T-helper 17 cell (primary cell): ENCODE measurements at places on chromosomes 7 and 10.
A peak's percentile ranks its signal among the peaks of the same experiment; 100 is the strongest.

DNA sequence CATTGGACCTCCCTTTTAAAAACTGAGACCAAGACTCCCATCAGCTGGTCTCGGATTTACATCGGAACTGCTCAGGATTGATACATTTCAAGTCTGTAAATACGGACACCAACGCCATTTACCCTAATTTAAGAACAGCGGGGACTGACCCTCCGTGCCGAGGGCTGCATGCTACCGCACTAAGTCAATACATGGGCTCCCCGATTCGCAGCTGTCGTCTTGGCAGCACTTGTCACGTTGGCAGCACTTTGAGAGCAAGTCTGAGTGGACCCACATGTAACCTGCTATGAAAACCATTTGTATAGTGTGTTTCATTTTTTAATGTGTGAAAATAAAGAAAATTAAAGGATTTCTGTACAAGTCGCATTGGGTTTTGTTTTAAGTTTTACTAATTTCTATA lies 83.4 kb downstream of the EZH2 start:
- peaks cover 8% of the 10 kb centered on the region for H3K36me3 ChIP-seq
- H3K27me3 ChIP-seq, result no peaks in the 10 kb centered on the region
- H3K4me1 ChIP-seq, result no peaks in the 10 kb centered on the region
- peak overlapping the region; percentile 41 for H3K27ac ChIP-seq
- no peak overlapping the region for H3K4me3 ChIP-seq
- DNase-seq, result no peak

- peak overlapping the region; percentile 86 for H3K27ac ChIP-seq
- H3K27me3 ChIP-seq, result no peaks in the 10 kb centered on the region
- H3K4me1 ChIP-seq, result peaks cover 53% of the 10 kb centered on the region
Measured at GRCh38 chr10:35420827-35421552, 84.7 kb downstream of the CCNY start.

GRCh38 chr7:73418113-73418703 lies 15.4 kb upstream of the FZD9 start:
- no peak overlapping the region for H3K27ac ChIP-seq
- no peak for DNase-seq
- H3K4me1 ChIP-seq, result no peaks in the 10 kb centered on the region
- no peaks in the 10 kb centered on the region for H3K27me3 ChIP-seq

- no peaks in the 10 kb centered on the region for H3K36me3 ChIP-seq
- peaks cover 33% of the 10 kb centered on the region for H3K27me3 ChIP-seq
- H3K4me3 ChIP-seq, result no peak overlapping the region
- peaks cover 10% of the 10 kb centered on the region for H3K4me1 ChIP-seq
- DNase-seq, result no peak
- H3K27ac ChIP-seq, result no peak overlapping the region
Measured at GRCh38 chr7:50710441-50711154, 72.1 kb downstream of the GRB10 start.

- H3K4me1 ChIP-seq, result no peaks in the 10 kb centered on the region
- no peak overlapping the region for H3K4me3 ChIP-seq
- no peak for DNase-seq
- H3K27ac ChIP-seq, result no peak overlapping the region
Measured at GRCh38 chr10:44571701-44572100, 186.8 kb upstream of the CXCL12 start.

DNA sequence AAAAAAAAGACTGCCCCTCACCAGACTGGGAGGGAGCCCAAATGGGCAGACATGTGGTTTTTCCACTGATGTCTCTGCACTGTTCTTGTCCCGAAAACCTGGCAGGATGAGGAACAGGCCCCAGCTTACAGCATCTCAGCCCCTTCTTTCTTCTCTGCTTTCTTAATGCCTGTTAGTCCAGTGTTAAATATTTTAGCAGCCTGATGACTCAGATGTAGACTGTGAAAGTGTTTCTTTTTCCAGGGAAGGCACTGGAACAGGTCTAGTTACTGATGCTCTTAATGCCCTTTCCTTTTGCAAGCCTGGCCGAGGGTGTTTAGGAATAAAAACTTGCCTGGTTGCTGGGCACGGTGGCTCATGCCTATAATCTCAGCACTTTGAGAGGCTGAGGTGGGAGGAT lies 107.7 kb downstream of the TACC2 start:
- DNase-seq, result no peak
- no peak overlapping the region for H3K4me3 ChIP-seq
- no peaks in the 10 kb centered on the region for H3K4me1 ChIP-seq
- peaks cover 31% of the 10 kb centered on the region for H3K27me3 ChIP-seq
- no peak overlapping the region for H3K27ac ChIP-seq

DNA sequence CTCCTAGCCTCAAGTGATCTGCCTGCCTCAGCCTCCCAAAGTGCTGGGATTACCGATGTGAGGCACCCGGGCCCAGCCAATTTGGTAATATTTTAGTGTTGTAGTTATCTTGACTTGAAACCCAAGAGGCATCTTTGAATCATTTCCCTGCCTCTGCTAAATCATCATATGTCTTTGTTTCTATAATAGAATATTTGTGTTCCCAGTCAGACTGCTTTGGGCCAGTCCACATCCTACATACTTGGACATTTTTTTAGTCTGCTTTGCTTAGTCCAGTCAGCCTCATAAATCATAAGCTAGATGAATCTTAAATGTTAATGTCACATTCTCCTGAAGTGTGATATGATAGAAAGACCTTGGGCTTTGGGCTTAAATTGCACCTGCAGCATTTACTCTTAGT lies 5.9 kb downstream of the STAM start:
- no peak for DNase-seq
- H3K27ac ChIP-seq, result peak overlapping the region; percentile 90
- H3K4me1 ChIP-seq, result peaks cover 45% of the 10 kb centered on the region
- peak overlapping the region; percentile 21 for H3K4me3 ChIP-seq

DNA sequence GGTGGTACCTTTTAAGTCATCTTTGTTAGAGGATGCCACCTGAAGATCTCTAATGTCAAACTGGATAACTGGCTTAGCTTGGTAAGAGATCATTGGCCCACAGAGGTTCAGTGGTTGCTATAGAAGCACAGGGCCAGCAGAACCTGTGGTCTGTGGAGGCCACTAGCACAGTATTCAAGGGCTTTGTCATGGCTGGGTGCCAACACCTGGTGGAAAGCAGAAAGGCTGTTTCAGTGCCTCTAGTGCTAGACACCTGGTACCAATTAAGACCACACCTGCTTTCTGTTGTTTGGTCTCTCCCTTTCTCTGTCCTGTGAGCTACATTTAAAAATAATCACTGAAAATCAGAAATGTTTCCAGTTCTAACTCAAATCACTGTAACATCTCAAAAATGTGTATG lies 10.0 kb upstream of the PCGF5 start:
- peak overlapping the region; percentile 49 for H3K27ac ChIP-seq
- no peak overlapping the region for H3K4me3 ChIP-seq
- H3K27me3 ChIP-seq, result no peaks in the 10 kb centered on the region
- H3K4me1 ChIP-seq, result peaks cover 52% of the 10 kb centered on the region
- DNase-seq, result no peak
- peaks cover 2% of the 10 kb centered on the region for H3K36me3 ChIP-seq

- no peaks in the 10 kb centered on the region for H3K4me1 ChIP-seq
- no peak overlapping the region for H3K4me3 ChIP-seq
- H3K36me3 ChIP-seq, result no peaks in the 10 kb centered on the region
- no peak for DNase-seq
Measured at GRCh38 chr7:113664867-113665266, 253.9 kb downstream of the PPP1R3A start.

DNA sequence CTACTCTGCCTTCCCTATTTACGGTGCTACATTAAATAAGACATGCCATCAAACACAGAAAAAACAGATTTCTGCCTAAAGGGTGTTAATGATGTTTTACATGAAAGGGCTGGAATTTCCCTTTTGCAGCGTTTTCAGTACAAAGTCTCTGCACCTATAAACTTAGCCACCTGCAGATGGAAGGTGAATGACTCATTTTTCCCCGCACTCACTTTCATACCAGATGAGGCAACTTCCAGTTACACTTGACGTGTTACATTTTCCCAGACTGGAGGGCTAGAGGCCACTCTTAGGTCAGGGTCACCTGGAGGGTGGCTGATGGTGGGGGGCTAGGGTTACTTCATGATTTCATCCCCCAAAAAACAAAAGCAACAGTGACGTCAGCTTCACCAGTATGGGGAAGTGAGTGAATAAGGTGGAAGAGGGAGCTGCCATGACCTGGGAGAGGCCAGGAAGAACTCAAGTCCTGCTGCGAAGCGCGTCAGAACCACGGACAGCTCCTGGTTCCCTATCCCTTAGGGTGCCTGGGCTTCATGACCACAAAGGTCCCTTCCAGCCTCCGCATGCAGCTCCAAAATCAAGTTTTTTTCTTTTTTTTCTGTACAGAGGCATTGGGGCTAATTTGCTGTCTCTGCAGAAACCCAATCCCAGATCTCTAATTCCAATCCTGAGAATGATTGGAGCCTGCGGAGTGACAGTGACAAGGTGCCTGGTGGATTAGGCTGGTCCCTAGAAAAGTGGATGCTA lies 94.0 kb downstream of the ADARB2 start:
- no peak overlapping the region for H3K4me3 ChIP-seq
- no peaks in the 10 kb centered on the region for H3K36me3 ChIP-seq
- no peak overlapping the region for H3K27ac ChIP-seq
- peaks cover 8% of the 10 kb centered on the region for H3K27me3 ChIP-seq
- no peaks in the 10 kb centered on the region for H3K4me1 ChIP-seq

DNA sequence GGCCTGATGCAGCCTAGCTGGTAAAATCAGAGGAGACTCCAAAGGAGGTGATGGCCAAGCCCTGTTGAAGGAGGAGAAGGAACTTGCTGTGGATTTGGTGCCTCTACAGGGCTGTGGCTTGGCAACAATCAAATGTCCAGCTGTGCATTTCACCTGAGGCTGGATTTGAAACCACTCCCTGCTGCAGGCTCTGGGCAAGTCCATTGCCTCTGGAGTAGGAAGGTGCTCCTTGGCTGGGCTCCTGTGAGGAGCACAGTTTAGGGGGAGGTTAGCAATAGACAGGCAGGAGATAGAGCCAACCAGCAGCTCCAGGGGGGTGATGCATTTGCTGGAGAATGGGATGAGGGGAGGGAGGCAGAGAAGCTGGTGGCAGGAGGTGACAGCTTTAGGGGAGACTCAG lies 26.5 kb downstream of the CDH23 start:
- peaks cover 2% of the 10 kb centered on the region for H3K4me1 ChIP-seq
- peaks cover 21% of the 10 kb centered on the region for H3K27me3 ChIP-seq
- DNase-seq, result no peak

GRCh38 chr10:18162021-18162627 lies 21.9 kb downstream of the CACNB2 start:
- no peaks in the 10 kb centered on the region for H3K36me3 ChIP-seq
- no peaks in the 10 kb centered on the region for H3K27me3 ChIP-seq
- no peak overlapping the region for H3K27ac ChIP-seq
- no peak overlapping the region for H3K4me3 ChIP-seq

DNA sequence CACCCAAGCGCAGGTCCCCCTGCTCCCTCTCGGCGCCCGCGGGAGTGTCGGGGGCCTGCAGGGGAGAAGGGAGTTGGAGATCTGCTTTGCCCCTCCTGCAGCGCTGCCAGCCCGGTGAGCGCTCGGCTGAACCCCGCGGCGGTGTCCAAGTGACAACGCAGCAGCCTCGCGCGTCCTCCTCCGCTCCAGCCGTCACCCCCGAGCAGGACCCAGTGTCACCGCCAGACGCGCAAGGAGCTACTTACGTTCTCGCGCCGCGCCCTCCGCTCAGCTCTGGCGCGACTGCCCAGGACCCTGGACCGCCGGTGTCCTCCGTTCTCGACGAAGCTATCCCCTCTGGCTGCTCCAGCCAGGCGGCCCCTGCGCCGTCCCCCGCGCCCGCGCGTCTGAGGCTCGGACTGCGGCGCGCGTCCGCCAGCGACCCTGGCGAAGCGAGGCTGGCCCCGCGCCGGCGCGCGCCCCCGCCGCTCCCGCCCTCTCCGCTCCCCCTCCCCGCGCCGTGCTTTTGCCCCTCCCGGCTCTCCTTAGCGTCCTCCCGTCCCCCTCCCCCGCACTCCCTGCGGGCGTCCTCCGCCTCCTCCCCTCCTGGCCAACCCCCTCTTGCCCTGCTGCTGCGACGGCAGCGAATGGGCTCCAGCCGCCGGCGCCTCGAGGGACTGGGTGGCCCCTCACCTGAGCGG lies at the start of gene NRCAM:
Gene NRCAM, minus strand, starts transcription at position 439 of the 680 bp plus-strand sequence. CDS start 216,372 bp downstream, outside the sequence.
- DNase-seq, result no peak
- peaks cover 67% of the 10 kb centered on the region for H3K27me3 ChIP-seq
- peaks cover 10% of the 10 kb centered on the region for H3K36me3 ChIP-seq
- H3K4me1 ChIP-seq, result peaks cover 8% of the 10 kb centered on the region
- H3K4me3 ChIP-seq, result peak within 1 kb of the TSS; percentile 68
- H3K27ac ChIP-seq, result no peak within 1 kb of the TSS

- no peak for DNase-seq
- no peaks in the 10 kb centered on the region for H3K4me1 ChIP-seq
- no peaks in the 10 kb centered on the region for H3K27me3 ChIP-seq
Measured at GRCh38 chr7:94971051-94971867, 63.9 kb downstream of the PPP1R9A start.

- DNase-seq, result no peak
- no peaks in the 10 kb centered on the region for H3K27me3 ChIP-seq
- no peak overlapping the region for H3K27ac ChIP-seq
- H3K4me1 ChIP-seq, result no peaks in the 10 kb centered on the region
- no peak overlapping the region for H3K4me3 ChIP-seq
Measured at GRCh38 chr7:15752377-15752776, 65.9 kb upstream of the MEOX2 start.

GRCh38 chr7:105016068-105016708 lies 2.2 kb downstream of the KMT2E start:
- peaks cover 6% of the 10 kb centered on the region for H3K36me3 ChIP-seq
- H3K4me3 ChIP-seq, result peak overlapping the region; percentile 98
- peaks cover 44% of the 10 kb centered on the region for H3K4me1 ChIP-seq
- peaks cover 5% of the 10 kb centered on the region for H3K27me3 ChIP-seq
- no peak for DNase-seq

DNA sequence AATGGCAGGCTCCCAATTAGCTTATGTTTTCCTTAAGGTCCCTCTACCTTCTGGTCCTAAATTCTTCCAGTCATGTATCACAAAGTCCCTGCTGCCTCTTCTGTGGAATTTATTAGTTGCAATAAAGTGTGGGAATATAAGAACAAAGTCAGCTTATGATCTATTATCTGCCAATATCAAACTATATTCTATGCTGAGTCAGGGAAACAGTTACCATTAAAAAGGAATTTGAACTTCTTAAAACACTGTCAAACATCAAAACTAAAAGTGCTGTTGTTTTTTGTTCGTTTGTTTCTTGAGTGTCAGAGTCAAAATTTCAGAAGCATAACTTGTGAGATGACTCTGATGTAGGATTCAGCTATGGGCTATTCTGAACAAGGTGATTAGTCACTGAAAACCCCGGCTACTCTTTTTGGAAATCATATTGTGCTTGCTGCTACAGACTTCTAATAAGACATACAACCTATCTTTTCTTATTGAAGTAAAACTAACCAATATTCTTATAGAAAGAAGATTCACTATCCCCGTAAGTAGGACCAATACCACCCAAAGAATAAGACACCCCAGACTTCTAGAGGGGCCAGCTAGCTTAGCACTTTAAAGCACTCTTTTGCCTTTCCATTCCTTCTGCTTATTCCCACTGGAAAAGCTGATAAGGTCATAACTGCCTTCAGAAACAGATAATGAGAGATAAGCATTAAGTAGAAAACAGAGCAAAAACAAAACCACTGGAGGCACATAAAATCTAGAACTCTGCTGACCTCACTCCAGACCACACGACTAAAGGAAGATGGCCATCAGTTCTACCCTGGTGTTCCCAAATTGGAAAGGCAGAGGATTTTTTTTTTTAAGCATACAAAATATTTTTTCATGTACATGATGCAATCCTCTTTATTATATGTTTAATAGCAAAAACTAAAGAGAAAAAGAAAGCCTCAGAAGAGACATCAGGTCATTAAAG lies 370.6 kb downstream of the PARD3 start:
- no peaks in the 10 kb centered on the region for H3K36me3 ChIP-seq
- no peaks in the 10 kb centered on the region for H3K4me1 ChIP-seq
- H3K27ac ChIP-seq, result no peak overlapping the region
- no peak overlapping the region for H3K4me3 ChIP-seq

GRCh38 chr7:65430344-65431186 lies 56.9 kb downstream of the ZNF92 start:
- no peaks in the 10 kb centered on the region for H3K27me3 ChIP-seq
- H3K27ac ChIP-seq, result no peak overlapping the region
- H3K4me3 ChIP-seq, result no peak overlapping the region
